Activated T-helper 1 cell treated with anti-CD3 and anti-CD28 coated beads, Interleukin-12 subunit alpha, Interleukin-12 subunit beta, Interleukin-2, Interleukin-4 antibody, amounts not matched to agents 30 ng/mL and 10 ng/mL and 1 ng/mL, durations not matched to agents 14 hours and 24 hours and 36 hours (primary cell): ENCODE measurements at places on chromosomes 1 and 21.

DNA sequence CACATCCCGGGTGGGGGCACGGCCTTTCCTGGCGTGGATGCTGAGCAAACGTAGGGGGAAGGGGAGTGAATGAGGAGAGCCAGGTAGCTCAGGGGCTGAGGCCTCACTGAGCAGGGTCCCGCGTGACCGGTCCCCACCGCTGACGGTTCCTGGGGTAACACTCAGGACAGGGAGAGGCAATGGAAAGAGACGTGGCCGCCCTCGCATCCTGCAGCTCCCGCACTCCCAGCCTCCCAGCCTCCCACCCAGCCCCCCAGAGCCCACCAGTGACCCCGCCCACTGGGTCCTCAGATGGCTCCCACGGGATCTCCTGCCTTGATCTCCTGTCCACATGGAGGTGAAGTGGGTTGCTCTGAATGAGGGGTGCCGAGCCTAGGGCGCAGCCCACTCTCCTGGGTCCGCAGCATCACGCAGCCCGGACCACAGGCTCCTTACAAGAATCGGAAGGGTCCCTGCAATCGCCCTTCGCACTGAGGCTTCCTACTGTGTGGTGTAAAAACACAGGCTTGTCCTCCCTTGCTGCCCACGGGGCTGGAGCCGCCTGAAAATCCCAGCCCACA, 2.4 kb downstream of the TSPEAR start:
- no peak for DNase-seq

GRCh38 chr1:186514367-186514766, 53.5 kb upstream of the PDC start:
- no peak for DNase-seq

GRCh38 chr1:241608379-241609033, 31.7 kb downstream of the CHML start:
- DNase-seq = no peak

DNA sequence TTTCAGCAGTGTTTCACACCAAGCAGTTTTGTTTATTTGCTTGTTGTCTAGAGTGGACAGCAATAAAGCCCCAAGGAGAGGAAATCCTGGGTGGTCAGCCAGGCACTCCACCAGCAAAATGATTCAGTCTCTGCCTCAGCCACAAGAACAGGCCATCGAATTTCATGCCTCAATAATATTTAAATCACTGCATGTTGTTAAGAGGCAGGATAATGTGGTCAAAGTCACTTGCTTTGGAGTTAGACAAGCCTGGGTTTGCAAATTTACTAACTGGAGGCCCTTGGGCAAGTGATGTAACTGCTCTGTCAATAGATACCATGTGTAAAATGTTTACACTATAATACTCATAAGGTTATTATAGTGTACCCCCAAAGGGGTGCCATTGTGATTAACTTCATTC, 349.6 kb downstream of the LMO4 start:
- no peak for DNase-seq

DNA sequence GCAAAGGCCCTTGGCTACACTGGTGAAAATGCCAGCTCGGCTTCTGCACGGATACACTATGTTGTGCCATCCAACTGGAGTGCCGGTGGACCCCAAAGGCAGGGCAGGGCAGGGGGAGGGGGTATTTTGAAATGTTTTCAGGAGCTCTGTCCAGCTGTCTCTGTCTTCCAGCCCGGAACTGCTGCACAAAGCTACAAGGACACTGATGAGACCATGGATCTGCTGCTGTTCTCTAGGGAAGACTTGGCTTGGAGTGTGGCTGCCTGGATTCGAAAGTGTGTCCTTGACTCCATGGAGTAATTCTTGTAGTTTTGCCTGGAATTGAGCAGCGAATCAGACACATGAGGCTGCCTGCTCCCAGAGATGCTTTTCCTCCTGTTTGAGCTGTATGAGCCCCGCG, 42.4 kb downstream of the TTC39A start:
- no peak for DNase-seq

DNA sequence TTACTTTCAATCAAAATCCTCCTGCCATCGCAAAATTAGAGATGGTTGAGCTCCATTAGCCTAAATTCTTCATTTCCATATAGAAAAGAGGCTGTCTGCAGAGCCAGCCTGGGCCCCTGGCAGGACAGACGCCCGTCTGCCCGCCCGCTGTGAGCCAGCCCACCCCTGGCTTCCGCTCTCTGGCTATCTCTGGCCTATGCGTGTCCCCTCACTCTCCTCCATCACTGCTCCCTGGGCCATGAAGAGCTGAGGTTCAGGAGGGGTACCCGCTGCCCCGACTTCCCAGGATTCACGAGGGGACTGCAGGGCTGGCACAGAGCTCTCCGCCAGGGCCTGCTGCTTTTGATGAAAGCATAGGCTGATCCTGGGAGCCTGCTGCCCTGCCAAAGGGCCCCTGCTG, 117.6 kb downstream of the CASZ1 start:
- no peak for DNase-seq

GRCh38 chr1:233269656-233270055, 25.9 kb downstream of the PCNX2 start:
- no peak for DNase-seq

- DNase-seq = no peak
Measured at GRCh38 chr1:96989302-96989701, 267.7 kb downstream of the PTBP2 start.

DNA sequence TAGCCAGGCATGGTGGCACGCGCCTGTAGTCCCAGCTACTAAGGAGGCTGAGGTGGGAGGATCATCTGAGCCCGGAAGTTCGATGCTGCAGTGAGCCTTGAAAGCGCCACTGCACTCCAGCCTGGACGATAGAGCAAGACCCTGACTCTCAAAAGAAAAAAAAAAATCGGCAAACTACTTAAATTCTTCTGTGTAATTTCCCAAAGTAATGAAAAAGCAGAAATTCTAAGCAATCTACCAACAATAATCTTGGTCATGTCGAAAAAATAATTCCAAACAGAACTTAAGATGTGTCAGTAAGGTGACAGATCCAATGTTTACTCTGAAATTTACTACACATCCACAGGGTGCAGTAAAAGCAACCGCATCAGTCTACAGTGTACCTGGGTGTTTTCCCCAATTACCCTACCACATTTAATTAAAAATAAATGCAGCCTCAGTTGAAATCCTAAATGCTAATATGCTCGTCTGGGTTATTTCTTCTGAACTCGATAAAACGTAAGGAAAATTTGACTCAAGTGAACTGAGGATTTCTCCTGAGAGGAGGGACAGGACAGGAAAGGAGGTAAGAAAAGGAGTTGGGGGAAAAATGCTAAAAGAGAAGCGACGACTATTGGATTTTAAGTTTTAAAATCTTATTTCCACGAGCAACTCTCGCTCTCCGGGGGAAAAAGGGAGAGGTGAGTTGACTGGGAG, 801 bp downstream of the EPRS1 start:
- DNase-seq = no peak

GRCh38 chr1:171226747-171227370, 21.4 kb upstream of the FMO1 start:
- DNase-seq = no peak

GRCh38 chr1:178011864-178012503, 42.1 kb upstream of the SEC16B start:
- DNase-seq = no peak

DNA sequence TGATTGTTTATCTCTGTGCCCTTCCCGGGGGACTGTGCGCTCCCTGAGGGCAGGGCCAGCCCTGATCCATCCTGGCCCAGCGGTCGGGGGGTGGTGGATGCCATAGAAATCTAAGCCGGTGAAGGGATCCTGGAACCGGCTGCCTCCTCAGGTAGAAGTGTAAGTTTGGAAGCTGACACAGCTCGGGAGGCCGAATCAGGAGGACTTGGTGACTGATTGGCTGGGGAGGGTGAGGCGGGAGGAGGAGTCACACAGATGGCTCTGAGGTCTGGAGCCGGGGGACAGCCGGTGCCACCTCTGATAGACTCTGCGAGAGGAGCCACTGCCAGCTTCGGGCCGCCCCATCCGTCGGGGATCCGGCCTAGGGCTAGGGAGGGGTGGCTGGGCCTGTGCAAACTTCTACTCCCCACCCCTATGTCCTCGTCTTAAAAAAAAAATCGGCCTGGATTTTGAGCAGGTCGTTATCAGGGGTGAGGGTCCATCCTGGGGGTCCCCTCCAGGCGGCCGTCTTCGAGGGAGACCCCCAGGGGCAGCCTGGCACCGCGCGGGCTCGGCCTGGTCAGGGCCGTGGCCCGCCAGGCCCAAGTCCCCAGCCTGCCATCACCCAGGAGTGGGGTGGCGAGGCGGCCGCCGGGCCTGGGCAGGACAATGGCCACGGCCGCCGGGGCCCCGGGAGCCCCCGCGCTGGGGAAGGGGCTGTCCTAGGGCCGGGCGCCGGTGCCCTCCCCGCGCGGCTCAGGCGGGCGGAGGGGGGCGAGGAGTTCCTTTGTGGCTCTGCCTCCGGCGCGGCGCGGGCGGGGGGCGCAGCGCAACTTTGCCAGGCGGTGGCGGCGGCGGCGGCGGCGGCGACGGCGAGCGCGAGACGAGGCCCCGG, 708 bp upstream of the ZNF362 start:
- DNase-seq = peak; percentile 16

GRCh38 chr1:59699227-59699847, 115.4 kb upstream of the HOOK1 start:
- DNase-seq = no peak

GRCh38 chr1:218350035-218350525, 4.9 kb downstream of the TGFB2 start:
- DNase-seq = no peak

DNA sequence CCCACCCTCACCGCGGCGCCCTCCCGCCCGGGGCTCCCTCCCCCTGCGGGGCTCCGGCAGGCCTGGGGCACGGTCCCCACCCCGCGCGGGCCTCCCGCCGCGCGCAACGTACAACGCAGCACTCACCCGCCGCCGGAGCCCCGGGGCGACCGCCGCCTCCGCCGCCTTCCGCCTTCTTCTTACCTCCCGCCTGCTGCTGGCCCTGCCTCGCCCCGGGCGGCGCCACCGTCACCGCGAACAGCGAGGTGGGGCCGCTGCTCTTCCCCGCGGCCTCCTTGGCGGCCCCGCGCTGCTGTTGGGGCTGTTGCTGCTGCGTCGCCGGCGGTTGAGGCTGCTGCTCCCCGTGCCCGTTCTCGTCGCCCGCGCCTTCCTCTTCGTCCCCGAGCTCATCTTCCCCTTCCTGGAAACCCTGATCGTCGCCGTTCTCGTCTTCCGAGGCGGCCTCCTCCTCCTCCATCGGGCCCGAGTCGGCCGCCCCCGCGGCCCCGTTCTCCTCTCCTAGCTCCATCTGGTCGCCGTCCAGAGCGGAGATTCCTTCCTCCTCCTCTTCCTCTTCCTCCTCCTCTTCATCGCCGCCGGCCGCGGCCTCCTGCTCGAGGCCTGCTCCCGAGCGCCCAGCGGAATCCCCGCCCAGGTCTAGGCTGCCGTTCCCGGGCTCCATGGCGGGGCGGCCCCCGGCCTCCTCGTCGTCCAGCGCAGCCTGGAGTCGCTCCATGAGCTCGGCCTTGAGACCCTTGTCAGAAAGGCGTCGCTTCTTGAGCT, 671 bp downstream of the HNRNPU start:
- DNase-seq = no peak

DNA sequence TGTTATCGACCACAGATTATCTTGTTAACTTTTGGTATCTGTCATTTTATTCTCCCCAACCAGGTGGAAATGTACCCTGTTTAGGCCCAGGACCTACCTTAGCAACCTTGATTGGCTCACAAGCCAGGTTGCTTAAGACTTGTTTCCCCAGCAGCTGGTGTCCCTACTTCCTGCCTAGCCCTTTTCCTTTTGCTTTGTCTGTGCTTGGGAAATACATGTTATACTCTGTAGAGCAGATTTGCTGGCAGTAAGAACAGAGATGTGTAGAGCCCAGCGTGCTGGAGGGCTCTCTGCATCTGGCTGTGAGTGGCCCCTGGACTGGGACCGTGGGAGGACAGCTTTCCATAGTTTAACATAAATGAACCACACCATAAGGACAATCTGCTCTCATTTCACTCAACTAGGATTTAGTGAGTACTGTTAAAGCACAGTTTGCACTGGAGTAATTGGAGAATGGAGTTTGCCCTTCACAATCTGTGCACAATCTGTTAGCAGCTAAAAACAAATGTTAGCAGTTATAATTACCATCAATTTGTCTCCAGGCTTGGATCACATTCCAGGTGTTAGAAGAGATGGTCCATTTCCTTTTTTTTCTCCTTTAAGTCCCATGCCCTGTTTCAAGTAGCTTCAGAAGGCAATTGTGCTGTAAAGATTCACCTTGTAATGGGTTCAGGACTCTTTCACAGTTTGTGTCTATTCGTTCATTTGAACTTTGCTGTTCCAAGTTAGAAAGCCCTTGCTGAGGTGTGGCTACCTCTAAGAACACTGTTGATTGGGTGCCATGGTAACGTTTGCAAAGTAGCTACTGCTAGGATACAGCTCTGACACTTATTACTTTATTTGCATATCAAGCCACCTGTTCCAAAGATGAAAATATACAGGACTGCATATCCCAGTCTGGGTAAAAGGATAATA, at the start of gene APOBEC4:
APOBEC4 (minus strand) TSS at position 770 of the 915 bp plus-strand sequence. CDS start 4,535 bp downstream, outside the sequence.
- no peak for DNase-seq

- DNase-seq = no peak
Measured at GRCh38 chr1:156128308-156128653, 13.8 kb downstream of the LMNA start.

DNA sequence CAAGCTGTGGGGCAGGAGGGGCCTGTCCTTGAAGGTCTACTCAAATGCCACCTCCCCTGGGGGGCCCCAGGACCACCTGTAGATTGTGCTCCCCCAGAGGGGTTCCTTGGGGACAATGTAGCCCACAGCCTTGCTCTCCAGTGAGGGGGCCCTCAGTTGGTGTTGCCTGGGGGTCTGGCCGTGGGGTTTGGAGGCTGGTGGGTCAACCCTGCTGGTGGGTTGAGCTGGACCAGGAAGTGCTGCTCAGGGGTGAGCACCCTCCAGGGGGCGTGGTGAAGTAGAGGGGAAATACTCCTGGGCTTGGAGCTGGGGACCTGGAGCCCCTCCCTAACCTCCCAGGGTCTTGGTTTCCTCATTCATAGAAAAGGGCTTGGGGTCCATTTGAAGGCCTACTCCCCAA, 143.6 kb upstream of the WNT4 start:
- no peak for DNase-seq

DNA sequence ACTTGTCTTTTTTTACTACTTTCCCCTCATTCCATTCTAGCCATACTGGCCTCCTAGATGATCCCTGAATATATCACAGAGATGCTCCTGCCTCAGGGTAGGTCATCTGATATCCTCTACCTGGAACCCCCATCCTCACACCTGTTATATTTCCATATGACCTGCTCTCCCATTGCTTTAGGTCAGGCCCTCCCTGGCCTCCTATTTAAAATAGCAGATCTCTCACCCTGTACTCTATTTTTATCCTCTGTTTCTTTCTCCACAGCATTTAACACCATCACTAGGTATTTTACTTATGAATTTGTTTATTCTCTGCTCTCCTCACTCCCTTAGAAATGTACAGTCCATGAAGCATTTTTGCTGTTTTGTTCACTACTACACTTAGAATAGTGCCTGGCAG, 13.6 kb downstream of the PIK3R3 start:
- DNase-seq = no peak

GRCh38 chr1:212797681-212798080, 6.0 kb downstream of the TATDN3 start:
- DNase-seq = no peak

DNA sequence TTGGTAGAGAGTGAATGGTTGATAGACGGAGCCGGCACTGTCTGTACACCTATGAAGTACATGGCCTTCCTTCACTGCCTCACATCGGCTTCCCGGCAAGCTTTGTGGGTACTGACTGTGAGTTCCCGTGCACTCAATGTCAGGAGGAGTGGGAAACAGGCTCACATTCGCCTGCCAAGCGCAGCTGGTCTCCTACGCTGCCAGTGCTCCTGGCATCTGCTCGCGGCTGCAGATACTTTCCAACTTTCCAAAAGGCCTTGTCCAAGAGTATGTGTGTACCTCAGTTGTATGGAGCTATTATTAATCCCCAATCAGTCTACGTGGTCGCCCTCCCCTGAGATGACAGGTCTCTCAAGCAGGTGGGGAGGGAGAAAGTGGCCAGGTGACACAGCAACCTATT, 180.8 kb downstream of the ZSCAN20 start:
- DNase-seq = no peak
